Stimulated activated CD4-positive, alpha-beta T cell treated with anti-CD3 and anti-CD28 coated beads, TNF-alpha, amount 100 ng/mL, for 24 hours (primary cell): ENCODE measurements at places on chromosomes 7 and 10.

DNA sequence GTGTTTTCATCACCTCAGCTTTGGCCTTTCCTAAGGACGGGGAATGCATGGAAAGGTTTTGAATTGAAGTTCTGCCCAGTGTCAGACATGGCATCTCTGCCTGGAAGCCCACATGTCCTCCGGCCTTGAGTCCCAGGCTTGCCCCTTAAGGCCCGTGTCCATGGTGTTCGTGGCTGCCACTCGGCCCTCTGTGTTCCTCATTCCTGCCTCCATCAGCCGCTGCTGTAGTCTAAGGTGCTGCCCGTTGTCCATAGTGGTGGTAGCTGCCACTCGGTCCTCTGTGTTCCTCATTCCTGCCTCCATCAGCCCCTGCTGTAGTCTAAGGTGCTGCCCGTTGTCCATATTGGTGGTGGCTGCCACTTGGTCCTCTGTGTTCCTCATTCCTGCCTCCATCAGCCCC, 180.7 kb upstream of the SHH start:
- DNase-seq = no peak

GRCh38 chr7:122199171-122199570, 55.1 kb upstream of the AASS start:
- no peak for DNase-seq

DNA sequence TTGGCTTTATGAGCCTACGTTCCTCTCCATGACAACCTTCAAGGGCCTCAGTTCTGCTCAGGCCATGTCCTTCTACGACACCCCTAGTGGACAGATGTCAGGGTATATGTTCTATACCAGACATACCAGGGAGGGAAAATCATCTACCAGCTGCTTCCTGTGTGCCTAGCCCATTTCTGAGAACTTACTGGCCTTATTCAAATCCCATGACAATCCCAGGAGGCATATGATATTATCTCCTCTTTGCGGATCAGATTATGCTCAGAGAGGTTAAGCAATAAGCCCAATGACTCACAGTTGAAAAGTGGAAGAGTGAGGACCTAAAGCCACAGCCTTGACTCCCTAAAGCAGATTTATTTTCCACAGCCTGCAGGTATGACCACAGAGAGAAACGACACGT, 139.3 kb downstream of the GLI3 start:
- DNase-seq = no peak

DNA sequence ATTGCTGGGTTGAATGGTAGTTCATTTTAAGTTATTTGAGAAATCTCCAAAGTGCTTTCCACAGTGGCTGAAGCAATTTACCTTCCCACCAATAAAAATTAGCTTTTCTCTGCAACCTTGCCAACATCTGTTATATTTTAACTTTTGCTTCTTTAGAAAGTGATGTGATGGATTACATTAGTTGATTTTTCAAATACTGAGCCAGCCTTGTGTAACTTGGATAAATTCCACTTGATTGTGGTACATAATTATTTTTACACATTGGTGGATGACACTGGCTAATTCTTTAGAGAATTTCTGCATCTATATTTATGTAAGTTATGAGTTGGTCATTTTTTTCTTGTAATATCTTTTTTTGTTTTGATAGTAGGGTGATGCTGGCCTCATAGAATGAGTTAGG, 634.1 kb downstream of the GALNT17 start:
- no peak for DNase-seq

- DNase-seq = no peak
Measured at GRCh38 chr10:33478675-33479125, 144.2 kb upstream of the NRP1 start.

- DNase-seq = no peak
Measured at GRCh38 chr7:111029574-111030251, 61.2 kb upstream of the LRRN3 start.

DNA sequence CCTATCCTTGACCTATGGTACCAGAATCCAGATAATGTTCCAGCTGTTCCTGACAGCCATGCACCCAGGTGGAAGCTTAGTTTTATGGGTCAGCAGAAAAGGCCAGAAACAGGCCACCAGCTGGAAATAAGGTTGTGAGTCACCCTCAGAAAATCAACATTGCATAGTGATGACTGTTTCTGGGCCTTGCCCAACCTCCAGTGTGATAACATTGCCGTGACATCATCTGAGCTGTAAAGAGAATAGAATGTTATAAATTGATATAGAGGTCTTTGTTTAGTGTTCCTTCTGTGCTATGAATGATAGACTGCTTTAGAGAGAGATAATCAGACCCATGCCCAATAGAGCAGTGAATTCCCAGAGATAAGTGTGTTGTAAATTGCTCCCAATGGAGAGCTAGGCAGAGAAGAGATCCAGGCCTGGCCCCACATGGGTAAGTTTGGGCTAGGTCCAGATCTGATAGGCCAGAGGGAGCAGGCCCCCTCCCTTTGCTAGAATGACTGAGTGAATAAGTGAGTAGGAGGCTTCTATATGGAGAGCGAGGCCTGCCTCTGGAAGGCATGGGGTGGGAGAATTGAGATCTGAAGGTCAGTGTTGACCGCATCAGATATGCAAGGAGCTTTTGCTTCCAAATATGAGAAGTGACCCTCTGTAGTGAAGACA, 14.2 kb upstream of the HPS1 start:
- DNase-seq = no peak

GRCh38 chr7:55965805-55966421, 1.5 kb downstream of the NIPSNAP2 start:
- DNase-seq = no peak

- DNase-seq = no peak
Measured at GRCh38 chr10:3980144-3980543, 195.1 kb upstream of the KLF6 start.

GRCh38 chr10:83332690-83333089, 806.6 kb upstream of the GHITM start:
- DNase-seq = no peak

DNA sequence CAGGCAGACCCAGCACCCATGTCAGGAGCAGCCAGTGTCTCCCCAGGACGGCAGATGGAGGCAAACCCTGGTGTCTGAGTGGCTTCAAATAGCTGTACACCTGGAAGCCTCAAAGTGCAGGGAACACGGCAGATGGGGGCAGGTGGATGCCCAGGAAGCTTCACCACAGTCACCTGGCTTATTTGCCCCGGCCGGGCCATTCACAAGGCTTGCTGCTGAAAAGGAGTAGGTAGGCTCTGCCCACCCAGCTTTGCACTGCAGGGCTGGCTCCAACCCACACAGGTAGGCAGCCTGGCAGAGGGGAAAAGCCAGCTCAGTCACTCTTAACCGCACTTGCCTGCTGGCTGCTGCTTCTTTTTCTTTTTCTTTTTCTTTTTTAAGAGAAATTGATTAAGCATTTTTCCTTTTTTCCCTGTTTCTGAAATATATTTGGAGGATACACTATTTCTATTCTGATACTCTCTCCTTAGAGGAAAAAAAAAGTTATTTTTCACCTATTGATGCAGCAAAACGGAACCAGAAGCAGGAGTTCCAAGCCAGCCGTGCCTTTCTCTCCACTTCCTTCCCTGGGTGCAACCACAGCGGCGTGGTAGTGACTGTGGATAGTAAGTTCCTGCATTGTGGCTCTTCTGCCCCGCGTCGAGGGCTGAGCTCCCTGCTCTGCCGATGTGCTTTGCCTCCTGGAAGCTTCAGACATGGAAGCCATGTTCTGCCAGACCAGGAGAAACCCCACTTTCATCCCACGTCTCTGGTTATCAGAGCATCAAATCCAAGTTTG, 118.3 kb downstream of the KLF6 start:
- no peak for DNase-seq

DNA sequence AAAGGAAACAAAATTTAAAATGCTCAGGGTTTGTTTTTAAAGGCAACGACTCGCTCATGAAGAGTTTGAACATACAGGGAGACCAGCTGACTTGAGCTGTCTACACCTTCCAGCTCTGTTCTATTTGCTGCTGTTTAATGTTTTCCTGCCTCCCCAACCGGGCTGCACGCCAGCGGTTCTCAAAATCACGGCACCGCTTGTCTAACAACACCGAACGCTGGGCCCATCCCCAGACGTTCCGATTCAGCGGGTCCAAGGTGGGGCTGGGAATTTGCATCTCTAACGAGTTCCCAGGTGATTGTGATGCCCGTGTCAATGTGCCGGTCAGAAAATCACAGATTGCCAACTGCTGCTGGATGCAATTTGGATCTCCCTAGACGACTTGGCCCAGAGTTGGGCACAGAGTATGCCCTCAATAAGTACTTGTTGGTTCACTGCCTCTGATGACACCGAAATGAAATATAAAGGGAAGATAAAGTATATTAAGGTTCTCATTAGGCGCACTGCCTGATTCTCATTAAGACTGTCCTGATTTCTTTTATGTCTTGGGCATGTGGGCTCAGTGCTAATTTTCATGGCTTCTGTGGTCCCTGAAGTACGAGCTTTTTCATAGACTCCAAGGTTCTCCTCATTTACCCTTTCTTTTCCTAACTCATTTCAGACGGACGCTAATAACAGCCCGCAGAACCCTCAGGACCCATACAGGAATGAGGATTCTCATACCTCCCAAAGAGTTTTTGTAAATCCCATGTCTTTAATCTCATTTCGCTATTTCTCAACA, 28.5 kb downstream of the CELF2 start:
- DNase-seq = no peak

DNA sequence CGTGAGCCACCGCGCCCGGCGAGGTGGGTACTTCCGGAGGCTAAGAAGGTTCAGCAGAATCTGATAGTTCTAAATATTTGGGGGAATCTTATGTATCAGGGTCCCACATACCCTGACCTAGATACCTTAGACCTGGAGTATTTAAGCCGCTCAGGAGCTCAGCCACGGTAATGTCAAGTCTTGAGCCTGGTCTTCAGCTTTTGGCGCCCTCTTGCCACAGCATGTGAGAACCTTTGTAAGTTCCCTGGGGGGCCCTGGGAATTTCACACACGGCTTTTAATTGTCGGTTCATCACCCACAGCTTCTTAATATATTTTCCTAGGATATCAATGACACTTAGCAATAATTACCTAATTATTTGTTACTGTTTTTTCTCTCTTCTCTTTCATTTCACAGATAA, 324.3 kb upstream of the GALNT17 start:
- no peak for DNase-seq

- no peak for DNase-seq
Measured at GRCh38 chr7:106102387-106102966, 9.6 kb downstream of the SYPL1 start.

- no peak for DNase-seq
Measured at GRCh38 chr7:48011323-48011722, 17.6 kb downstream of the SUN3 start.

GRCh38 chr10:110474826-110475225, 22.9 kb upstream of the DUSP5 start:
- no peak for DNase-seq

- peak; percentile 64 for DNase-seq
Measured at GRCh38 chr10:99658622-99659030, 683 bp upstream of the ENTPD7 start.

- no peak for DNase-seq
Measured at GRCh38 chr10:112330162-112330561, 43.8 kb upstream of the ACSL5 start.

- no peak for DNase-seq
Measured at GRCh38 chr7:95427914-95428516, 6.8 kb downstream of the PON2 start.

- no peak for DNase-seq
Measured at GRCh38 chr7:24913801-24914464, 66.0 kb downstream of the OSBPL3 start.

DNA sequence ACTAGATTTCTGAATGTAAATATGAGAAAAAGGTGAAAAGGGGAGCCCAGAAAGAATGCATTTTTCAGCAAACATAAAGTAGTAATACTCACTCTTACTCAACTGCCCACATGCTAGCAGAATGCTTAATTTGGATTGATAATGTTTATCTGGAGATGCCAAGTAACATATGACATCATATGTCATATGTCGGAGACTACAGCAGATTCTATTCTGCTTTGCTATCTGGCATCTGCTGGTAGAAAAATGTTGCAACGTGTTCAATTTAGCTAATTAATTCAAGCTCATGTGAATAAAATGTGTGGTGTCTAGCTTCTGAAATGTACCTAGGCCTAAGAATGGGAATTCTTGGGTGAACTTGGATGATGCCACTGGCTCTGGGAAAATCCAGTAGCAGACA, 4.5 kb downstream of the BBIP1 start:
- DNase-seq = no peak

DNA sequence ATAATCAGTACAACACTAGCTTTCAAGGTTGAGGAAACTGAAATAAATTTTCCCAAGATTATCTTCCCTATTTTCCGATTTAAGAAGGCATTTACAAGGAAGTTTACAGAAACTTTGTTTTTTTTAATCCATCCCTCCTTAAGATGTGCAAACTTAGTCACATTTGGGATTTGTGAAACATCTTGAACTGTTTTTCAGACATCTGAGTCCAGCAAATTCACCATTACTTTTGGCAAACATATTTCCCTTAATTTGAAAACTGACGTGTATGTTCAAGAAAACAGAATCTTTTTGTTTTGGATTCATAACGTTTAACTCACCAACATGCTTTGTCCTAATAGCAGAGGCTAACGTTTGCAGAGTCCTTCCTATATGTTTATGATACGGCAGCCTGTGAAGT, 19.5 kb downstream of the GLI3 start:
- DNase-seq = no peak

- DNase-seq = no peak
Measured at GRCh38 chr7:91567081-91568012, 303.1 kb downstream of the FZD1 start.

GRCh38 chr10:83991986-83992753, 147.1 kb upstream of the GHITM start:
- DNase-seq = no peak

- DNase-seq = no peak
Measured at GRCh38 chr7:46357290-46357689, 436.2 kb upstream of the IGFBP3 start.

DNA sequence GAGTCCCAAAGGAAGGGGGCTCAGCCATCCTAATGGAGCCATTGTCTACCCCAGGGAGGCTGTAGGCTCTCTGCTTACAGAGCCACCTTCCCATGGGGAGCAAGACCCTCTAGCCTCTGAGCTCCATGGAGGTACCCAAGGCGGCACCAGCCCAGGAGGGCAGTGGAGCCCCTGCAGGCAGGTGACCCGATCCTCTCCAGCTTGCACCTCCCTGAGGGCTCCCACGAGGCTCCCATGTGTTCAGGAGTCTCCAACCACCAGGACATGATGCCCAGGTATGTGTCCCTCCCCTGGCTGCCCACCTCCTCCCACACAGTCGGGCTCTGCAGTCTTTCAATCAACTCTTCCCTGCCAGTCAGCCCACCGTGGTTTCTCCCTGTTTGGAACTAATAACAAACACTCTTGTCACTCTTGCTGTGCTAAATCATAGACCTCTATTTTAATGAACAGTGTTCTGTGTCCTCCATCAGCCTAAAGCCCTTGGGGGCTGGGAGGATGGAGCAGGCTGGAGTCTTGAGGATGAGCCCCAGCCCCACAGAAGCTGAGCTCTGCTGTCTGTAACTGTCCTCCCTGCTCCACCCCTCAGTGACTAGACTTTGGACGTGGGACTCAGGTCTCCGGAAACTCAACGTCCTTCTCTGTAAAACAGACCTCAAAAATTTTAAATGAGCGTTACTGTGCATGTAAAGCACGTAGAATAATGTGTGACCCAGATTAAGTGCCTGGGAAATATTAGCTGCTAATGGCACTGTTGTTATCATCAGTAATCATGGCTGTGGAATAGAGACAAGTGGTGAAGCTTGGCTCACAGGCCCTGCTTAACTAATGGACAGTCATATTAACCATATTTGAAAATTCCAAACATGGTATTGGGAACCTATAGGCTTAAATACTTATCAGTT, 298.9 kb downstream of the WDR37 start:
- DNase-seq = no peak
